Smooth muscle cell of the brain vasculature (primary cell): ENCODE measurements at places on chromosomes 1 and 21.

GRCh38 chr1:227270554-227270953, 47.7 kb downstream of the CDC42BPA start:
- DNase-seq = no peak

GRCh38 chr1:156899956-156900718, 6.6 kb downstream of the PEAR1 start:
- DNase-seq = no peak

DNA sequence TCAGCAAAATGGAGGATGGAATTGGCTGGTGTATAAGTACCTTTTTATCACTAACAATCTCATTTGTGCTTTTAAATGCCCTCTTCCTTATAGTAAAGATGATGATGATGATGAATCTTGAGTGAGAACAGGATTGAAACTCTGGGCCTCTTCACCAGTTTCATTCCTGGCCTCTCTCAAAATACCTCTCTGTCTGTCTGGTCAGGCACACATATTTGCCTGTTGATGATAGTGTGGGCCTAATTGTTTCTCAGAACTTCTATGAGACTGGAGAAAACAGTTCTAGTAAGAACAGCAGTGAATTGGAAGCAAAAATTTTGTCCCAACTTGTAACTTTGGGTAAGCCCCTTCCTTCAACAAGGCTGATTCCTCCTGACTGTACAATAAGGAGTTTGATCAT, 94.4 kb upstream of the RGS4 start:
- DNase-seq = no peak

DNA sequence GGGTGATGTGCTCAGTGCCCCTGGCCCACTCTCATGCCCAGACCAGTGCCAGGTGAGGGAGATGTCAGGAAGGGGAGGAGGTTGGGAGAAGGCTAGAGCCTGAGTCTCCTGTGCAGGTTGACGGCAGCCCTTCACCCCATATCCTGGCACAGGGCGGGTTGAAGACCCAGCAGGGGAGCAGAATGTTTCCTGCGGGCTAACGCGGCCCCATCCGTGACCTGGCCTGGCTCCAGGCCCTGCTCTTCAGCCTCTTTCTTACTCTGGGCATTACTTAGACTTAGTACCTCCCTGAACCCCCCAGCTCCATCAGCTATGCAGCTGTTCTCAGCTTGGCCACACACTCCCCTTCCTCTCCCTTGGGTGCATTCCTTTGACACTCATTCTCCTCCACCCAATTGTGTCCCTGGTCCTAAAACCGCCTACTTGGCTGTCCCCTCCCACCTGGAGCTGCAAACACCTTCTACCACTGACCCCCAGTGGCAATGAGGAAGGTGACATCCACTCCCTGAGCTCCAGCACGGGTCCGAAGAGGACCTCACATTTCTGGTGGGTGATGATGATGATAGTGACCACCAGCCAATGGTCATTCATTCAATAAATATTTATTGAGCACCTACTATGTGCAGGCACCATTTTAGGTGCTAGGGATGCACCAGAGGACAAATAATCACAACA, 179.0 kb downstream of the PTPRU start:
- DNase-seq = no peak

DNA sequence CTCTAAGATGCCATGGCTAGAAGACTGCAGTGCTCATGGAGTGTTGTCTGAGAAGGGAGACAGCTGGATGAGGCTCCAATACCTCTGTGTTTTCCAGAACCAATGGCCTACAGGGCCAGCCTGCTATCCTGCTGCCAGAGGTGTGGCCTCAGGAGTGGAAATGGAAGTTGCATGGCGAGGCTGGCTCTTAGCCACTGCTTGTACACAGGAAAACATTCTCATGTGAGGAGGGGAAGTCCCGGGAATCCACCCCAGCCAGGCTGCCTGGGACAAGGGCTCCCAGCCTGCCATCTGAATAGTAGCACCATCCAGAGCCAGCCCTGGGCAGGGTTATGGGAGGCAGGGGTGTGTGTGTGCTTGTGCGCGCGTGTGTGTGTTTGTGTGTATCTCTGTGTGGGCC, 56.5 kb downstream of the SDC3 start:
- no peak for DNase-seq

DNA sequence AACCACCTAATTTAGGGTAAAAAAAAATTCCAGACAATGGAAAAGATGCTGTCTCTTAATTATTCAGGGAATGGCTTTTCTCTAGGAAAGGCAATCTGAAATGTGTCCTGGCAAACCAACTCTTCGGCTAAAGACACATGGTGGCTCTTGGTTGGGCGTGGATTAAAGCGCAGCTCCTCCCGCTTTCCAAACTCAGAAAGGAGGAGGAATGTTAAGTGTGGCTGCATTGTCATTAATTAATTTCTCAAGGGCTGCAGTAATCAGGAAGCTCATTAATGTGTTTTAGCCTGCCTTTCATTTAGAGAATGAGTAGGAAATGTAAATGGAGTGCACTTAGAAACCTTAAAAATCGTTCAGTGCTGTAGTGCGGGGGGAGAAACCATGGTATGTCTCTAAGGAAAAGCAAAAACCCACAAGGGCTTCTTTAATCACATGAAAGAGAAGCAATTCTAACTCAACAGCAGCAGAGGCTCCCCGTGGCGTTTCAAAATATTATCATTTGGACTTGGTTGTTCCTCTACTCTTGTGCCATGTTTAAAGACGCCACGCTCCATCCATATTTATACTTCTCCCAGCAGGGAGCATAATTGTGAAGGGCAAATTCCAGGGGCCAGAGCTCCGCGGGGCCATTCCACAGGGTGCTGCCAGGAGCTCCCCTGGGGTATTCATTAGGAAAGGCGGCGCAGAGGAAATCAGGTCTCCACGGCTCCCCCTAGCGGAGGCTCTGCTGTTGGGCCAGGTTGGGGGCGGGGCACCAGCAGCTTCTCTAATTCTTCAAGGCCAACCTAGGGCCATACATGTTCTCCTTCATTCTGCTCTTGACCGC, 91.9 kb upstream of the SSX2IP start:
- DNase-seq = peak; percentile 61

GRCh38 chr1:198444792-198445191, 95.7 kb downstream of the ATP6V1G3 start:
- DNase-seq = no peak

DNA sequence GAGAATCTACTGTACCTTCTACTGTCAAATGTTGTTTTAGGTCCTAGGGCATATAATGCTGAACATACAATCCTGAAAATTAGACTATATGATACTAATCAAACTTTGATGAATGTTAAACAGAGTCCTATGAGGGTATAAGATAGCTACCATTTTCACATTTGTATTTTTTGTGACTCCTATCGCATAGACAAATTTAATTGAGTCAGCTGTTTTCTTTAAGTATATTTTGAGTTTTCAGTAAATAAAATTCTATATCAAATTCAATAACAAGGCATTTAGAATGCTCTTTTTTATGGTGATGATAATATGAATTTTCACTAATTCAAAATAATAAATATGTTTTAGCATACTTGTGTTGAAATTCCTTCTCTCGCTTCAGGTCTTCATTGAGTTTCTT, 10.0 kb downstream of the LRRC39 start:
- DNase-seq = no peak

GRCh38 chr1:245404952-245405351, 250.2 kb downstream of the KIF26B start:
- no peak for DNase-seq

GRCh38 chr1:44014365-44015104, 16.7 kb downstream of the SLC6A9 start:
- DNase-seq = no peak

- DNase-seq = no peak
Measured at GRCh38 chr1:68221001-68221979, 11.0 kb downstream of the WLS start.

- no peak for DNase-seq
Measured at GRCh38 chr1:6002714-6003501, 10.7 kb upstream of the NPHP4 start.

GRCh38 chr1:156149374-156150332, 3.7 kb upstream of the SEMA4A start:
- no peak for DNase-seq

GRCh38 chr21:28227881-28228635, 764.6 kb downstream of the LTN1 start:
- no peak for DNase-seq

- DNase-seq = no peak
Measured at GRCh38 chr1:22142315-22143064, 407 bp downstream of the WNT4 start.

DNA sequence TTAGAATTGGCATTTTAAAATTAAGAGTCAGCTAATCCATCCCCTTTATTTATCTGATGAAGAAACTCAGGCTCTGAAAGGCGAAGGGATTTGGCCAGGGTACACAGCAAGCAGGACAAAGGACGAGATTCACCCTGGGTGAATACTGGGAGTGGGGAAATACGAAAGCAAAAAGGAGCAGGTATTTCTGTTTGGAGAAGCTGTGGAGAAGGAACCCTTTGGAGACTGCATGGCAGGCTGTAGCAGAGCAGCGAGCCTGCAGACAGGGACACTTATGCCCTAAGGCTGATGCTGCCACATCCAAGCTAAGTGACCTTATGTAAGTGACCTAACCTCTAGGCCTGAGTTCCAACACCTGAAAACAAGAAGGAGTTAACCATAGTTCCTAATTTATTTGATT, 207.2 kb upstream of the C1orf87 start:
- DNase-seq = no peak

GRCh38 chr1:6770751-6771440, 14.4 kb upstream of the CAMTA1 start:
- DNase-seq = no peak

GRCh38 chr1:216997069-216997468, 273.8 kb upstream of the ESRRG start:
- no peak for DNase-seq

- DNase-seq = no peak
Measured at GRCh38 chr21:27818847-27819246, 852.0 kb upstream of the ADAMTS5 start.

- DNase-seq = no peak
Measured at GRCh38 chr1:156749419-156750118, 1.9 kb downstream of the HDGF start.

GRCh38 chr1:235253219-235253962, 74.6 kb downstream of the ARID4B start:
- peak; percentile 58 for DNase-seq

DNA sequence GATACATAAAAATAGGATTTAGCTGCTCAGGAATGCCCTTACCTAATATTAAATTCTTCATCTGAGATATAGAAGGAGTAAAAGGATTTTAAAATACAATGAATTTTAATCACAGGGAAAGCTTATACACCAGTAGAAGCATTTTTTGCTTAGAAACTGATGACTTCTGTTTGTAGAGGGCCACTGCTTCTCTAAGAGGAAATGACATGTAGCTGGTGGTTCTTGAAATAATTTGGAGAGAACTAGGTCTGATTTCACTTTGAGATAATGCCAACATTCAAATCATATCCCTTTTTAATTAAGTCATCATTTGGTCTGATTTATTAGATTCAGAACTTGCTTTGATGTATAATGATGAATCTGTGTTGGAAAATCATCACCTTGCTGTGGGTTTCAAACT, 166.6 kb upstream of the SGIP1 start:
- DNase-seq = no peak

DNA sequence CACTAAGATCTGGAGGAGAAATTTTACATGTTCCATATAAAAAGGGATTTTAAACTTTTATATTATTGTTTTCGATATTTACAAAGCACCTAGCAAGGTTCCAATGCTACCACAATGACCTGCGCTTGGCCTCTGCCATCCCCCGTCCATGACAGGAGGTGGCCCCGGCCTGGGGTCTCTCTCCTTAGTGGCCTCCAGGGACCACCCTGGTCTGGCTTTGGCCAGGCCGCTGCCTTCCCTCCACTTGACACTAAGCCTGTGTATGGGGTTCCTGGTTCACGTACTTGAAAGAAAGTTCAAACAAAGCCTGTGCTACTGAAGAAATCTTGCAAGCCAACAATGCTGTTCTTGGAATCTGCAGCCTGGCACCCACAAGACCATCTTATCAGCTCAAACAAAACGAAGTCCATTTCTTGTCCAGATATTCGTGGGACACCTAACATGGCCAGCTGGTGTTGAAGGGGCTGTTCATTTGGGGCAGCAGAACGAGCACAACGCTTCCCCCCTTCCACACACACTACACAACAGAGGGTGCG, 12.8 kb downstream of the PRDM15 start:
- no peak for DNase-seq

DNA sequence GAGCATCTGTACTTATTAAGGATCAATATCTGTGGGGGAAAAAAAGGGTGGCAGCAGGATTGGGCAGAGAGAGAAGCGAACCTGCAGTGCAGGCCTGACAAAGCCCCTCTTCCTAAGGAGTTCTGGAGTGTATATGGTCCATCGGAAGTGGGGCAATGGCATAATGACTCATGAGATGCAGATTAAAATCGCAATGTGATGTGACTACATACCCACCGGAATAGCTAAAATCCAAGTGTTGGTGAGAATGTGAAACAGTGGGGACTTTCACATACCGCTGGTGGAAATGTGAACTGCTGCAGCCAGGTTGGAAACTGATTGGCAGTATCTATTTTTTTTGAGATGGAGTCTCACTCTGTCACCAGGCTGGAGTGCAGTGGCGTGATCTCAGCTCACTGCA, 8.2 kb upstream of the CREG1 start:
- no peak for DNase-seq

GRCh38 chr1:164511001-164511705, 47.8 kb upstream of the PBX1 start:
- DNase-seq = no peak

DNA sequence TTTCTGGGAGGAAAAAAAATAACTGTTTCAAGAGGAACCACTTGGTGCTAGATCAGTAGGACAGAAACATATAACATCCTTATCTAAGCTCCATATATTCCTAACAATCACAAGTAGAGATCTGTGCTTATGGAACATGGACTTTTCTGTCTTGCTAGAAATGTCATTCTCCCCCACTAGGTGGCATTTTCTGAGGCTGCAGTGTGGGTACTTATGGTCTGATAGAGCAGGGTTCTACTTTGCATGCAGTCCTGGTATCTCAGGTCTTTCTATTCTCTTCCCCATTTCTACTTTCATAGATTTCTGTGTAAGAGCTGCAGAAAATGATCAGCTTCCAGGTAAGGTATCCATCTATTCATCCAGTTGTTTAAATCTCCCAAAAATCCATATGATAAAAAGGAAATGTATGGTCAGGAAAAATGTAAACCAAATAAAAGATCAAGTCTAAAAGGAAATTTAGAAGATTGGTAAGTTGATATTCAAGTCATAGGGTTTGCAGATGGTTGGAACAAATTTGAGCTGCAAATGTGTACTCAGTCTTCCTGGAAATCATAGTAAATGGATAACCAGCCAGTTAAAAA, 1.5 kb downstream of the ZNF684 start:
- no peak for DNase-seq

DNA sequence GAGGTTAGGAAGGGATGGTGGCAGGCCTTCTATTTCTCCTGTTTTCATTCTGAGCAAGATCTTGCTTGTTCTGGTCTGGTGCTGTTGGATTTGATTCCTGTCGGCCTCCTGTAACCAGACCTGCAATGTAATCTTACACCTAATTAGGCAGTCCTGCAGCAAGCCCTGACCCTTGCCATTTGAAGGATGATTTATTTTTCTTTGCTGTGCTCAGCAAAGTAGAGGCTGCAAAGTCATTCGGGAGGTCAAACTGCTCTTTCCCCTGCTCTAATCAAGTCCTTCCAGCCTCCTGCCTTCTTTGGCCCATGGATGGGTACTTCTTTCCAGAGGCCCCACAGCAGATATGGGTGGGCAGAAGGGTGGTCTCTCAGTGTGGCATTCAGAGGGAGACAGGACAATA, 417.7 kb upstream of the USP24 start:
- DNase-seq = no peak
